ENCODE measurements at places on chromosomes 2 and 18. TPM values are rescaled to one million over a fixed set of nuclear protein-coding genes. Genes with fewer than 3 reads are reported as not detected.

DNA sequence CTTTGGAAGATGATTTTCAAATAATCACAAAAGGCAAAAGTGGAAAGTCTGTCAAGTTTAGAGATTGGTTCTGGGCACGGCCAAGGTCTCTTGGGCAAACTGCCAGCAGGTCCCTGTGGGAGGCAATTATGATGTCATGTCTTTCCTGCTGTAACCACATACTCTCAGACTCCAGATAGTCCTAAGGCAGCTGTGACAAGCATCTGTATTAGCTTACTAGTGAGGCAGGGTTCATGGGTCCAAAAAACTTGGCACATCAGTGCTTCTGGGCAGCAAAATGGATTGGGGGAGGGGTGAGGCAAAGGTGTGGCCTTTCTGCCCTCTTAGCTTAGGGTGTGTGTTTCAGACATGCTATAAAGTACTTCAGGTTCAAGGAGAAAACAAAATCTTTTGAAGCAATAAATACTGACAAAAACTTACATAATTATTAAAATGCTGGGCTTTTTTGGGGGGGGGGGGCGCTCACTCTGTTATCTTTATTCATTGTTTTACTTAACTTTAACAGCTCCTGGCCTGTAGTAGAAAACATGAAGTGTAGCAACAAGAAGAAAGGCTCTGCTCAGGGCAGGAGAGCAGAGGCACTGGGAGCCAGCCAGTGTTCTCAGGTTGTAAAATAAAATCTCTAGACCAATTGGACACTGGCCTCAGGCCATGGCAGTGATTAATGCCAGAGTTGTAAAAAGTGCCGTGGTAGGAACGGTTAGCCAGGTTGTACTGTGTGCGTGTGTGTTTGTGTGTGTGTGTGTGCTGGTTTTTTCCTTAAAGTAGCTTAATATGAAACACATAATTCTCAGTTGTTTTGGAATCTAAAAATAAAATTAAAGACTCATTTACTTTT is 14.3 kb upstream of the TANC1 start:
- H3K36me3 ChIP-seq: no peaks in the 10 kb centered on the region
- no peaks in the 10 kb centered on the region for H3K4me1 ChIP-seq
- H3K27ac ChIP-seq: no peak overlapping the region
- no peak overlapping the region for H3K4me3 ChIP-seq
- no peak for DNase-seq
- no peaks in the 10 kb centered on the region for H3K27me3 ChIP-seq

DNA sequence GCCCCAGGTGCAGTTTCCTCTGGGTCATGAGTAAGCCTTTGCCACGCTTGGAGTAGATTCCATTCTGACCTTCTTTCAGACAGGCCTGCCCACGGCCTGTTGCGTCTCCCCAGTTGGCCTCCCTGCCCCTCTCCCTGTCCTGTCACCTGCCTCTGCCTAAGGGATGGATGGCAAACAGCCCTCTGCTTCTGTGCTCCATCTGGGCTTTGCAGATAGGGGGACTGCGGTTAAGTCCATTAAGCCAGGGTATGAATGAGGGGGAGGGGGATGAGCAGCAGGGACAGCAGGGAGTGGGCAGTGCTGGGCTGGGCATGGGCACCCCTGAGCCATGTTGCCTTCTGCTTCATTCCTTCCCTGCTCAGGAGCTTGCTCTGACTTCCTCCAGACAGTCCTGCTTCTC is 37.6 kb upstream of the B3GNT7 start:
- no peaks in the 10 kb centered on the region for H3K27me3 ChIP-seq
- H3K4me3 ChIP-seq: no peak overlapping the region
- no peak for DNase-seq
- no peak overlapping the region for H3K27ac ChIP-seq

GRCh38 chr2:238847841-238848690 is at the start of gene TWIST2:
TWIST2 (plus strand) TSS chr2:238848085; CDS start chr2:238848216, 131 bp downstream.
- no peaks in the 10 kb centered on the region for H3K4me1 ChIP-seq
- H3K36me3 ChIP-seq: no peaks in the 10 kb centered on the region
- DNase-seq: no peak
- H3K27me3 ChIP-seq: peaks cover 14% of the 10 kb centered on the region
- H3K27ac ChIP-seq: no peak within 1 kb of the TSS
- H3K4me3 ChIP-seq: no peak within 1 kb of the TSS

- H3K4me1 ChIP-seq: no peaks in the 10 kb centered on the region
- H3K4me3 ChIP-seq: no peak overlapping the region
- no peak for DNase-seq
Measured at GRCh38 chr2:201322772-201323171, 34.4 kb downstream of the FLACC1 start.

DNA sequence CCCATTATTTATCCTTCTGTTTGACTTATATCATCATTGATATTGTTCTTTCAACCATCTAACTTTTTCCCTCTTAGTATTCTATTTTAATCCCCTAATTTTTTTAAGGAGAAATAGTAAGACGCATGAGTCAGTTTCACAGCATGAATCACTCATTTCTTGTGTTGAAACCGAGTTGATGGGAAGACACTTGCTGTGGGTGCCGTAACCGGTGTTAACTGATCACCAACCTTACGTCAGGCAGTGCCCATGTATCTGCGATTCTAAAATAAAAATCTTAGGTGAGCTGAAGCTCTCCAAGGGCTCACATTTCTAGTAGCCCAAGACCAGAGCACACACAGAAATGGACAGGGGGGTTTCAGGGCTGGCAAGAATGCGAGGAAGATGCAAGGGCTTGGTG is 348.1 kb downstream of the GALR1 start:
- no peaks in the 10 kb centered on the region for H3K4me1 ChIP-seq
- H3K4me3 ChIP-seq: no peak overlapping the region
- H3K27me3 ChIP-seq: no peaks in the 10 kb centered on the region

GRCh38 chr2:234514873-234515638 is 18.2 kb upstream of the ARL4C start:
- H3K27me3 ChIP-seq: no peaks in the 10 kb centered on the region
- no peaks in the 10 kb centered on the region for H3K36me3 ChIP-seq
- no peak for DNase-seq

DNA sequence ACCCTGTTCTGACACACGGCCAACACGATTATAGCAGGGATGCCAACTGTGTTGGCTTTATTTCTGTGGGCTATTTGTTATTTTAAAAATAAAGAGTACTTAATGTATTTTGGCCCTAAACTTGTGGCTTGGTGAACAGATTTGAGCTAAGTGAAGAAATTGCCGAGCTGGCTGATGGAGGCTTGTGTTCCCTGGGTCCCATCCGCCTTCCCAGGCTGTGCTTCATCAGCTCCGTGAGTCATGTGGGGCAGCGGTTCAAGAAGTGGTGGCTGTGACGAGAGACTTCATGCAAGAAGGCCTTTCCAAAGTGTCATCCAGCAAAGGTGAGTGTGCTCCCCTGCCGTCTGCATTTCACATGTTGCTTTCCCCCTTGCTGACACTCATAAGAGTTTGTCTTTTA is 73.6 kb upstream of the NCK2 start:
- H3K27me3 ChIP-seq: no peaks in the 10 kb centered on the region
- no peak for DNase-seq
- H3K27ac ChIP-seq: no peak overlapping the region
- H3K4me3 ChIP-seq: no peak overlapping the region
- H3K36me3 ChIP-seq: no peaks in the 10 kb centered on the region

GRCh38 chr2:192150166-192150565 is 44.6 kb downstream of the TMEFF2 start:
- H3K27me3 ChIP-seq: no peaks in the 10 kb centered on the region
- H3K4me1 ChIP-seq: no peaks in the 10 kb centered on the region
- no peak overlapping the region for H3K27ac ChIP-seq

- no peaks in the 10 kb centered on the region for H3K36me3 ChIP-seq
- no peak for DNase-seq
- H3K4me1 ChIP-seq: no peaks in the 10 kb centered on the region
- H3K27me3 ChIP-seq: no peaks in the 10 kb centered on the region
- H3K4me3 ChIP-seq: no peak overlapping the region
Measured at GRCh38 chr2:24482251-24482971, 8.6 kb upstream of the NCOA1 start.

DNA sequence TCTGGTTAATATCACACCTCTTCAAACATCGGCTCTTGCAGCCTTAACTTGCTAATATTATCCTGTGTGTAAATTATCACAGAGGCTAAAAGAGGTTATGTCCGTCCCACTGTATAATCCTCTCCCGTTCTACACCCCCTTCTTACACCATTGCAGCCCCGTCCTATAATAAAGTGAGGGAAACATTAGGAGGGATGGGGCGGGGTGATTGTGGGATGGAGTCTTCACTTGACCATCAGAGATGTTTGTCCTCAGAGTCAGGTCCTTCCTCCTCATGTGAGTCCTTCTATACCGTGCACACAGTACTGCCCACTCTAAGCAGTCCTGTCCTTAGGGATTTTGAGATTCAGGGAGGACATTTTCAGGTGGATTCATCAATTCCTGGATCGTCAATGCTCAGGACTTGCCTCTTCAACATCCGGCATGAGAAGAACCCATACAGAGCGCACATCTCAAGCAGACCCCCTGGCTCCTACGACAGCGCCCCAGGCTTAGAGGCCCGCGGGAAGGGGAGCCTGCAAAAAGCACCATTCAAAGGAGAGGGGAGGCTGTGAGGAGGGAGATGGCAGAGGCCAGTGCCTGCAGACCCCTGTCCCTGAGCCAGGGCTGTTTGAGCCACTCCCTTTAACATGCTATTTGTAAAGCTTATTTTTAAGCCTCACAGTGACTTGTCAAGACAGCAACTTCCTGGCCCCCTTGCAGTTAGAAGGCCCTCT is 42.8 kb upstream of the ASB18 start:
- no peak for DNase-seq
- no peak overlapping the region for H3K4me3 ChIP-seq
- no peaks in the 10 kb centered on the region for H3K36me3 ChIP-seq
- H3K27ac ChIP-seq: no peak overlapping the region
- H3K4me1 ChIP-seq: no peaks in the 10 kb centered on the region
- H3K27me3 ChIP-seq: no peaks in the 10 kb centered on the region

Gene IL36A
- polyA plus RNA-seq: not detected

Gene SH2D6
- polyA plus RNA-seq: not detected

Gene GREB1
- polyA plus RNA-seq: 0.16 TPM

Gene OTX1
- polyA plus RNA-seq: not detected
